ENCODE measurements at places on chromosomes 7 and 10. TPM values are rescaled to one million over a fixed set of nuclear protein-coding genes. Genes with fewer than 3 reads are reported as not detected.

The CDK14 gene
- 61.0 TPM for total RNA-seq

The EVX1 gene
- not detected for total RNA-seq

The GPR26 gene
- not detected for total RNA-seq

The OPTN gene
- total RNA-seq = 43.8 TPM

The PRLHR gene
- 0.90 TPM for total RNA-seq

The LLCFC1 gene
- total RNA-seq = not detected

The ZNF273 gene
- 9.0 TPM for total RNA-seq

The ZNF438 gene
- 17.0 TPM for total RNA-seq

The POLR2J gene
- 11.2 TPM for total RNA-seq

The DLX5 gene
- 0.52 TPM for total RNA-seq

The OR2A7 gene
- 3.2 TPM for total RNA-seq

The EPHB4 gene
- 188 TPM for total RNA-seq

The MYH16 gene
- not detected for total RNA-seq

GRCh38 chr7:108455551-108455997 is 662 bp downstream of the NRCAM start:
- peak overlapping the region; percentile 34 for H3K4me3 ChIP-seq
- no peak overlapping the region for H3K27ac ChIP-seq
- no peaks in the 10 kb centered on the region for H3K36me3 ChIP-seq
- H3K27me3 ChIP-seq = peaks cover 3% of the 10 kb centered on the region
- H3K4me1 ChIP-seq = no peaks in the 10 kb centered on the region
- DNase-seq = no peak

GRCh38 chr10:52740913-52741675 is 31.5 kb downstream of the MBL2 start:
- DNase-seq = no peak
- no peaks in the 10 kb centered on the region for H3K27me3 ChIP-seq
- no peaks in the 10 kb centered on the region for H3K36me3 ChIP-seq
- H3K4me3 ChIP-seq = no peak overlapping the region
- no peaks in the 10 kb centered on the region for H3K4me1 ChIP-seq

DNA sequence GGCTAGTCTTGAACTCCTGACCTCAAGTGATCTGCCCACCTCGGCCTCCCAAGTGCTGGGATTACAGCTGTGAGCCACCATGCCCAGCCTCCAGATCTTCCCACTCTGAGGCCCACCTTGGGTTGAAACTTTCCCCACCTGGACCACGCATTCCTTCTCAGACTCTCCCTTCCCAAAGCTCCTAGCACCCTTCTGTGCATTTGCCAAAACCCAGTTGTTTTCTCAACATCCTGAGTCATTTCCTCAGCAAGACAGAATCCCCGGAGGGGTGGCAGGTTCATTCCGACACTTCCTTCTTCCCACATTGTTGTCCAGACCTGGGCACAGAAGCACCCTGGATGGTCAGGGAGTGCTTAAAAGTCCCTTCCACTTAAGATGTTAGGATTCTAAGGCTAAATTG is 28.9 kb downstream of the BAG3 start:
- H3K27me3 ChIP-seq = no peaks in the 10 kb centered on the region
- peak overlapping the region; percentile 41 for H3K27ac ChIP-seq
- no peaks in the 10 kb centered on the region for H3K4me1 ChIP-seq
- H3K4me3 ChIP-seq = no peak overlapping the region
- no peak for DNase-seq

DNA sequence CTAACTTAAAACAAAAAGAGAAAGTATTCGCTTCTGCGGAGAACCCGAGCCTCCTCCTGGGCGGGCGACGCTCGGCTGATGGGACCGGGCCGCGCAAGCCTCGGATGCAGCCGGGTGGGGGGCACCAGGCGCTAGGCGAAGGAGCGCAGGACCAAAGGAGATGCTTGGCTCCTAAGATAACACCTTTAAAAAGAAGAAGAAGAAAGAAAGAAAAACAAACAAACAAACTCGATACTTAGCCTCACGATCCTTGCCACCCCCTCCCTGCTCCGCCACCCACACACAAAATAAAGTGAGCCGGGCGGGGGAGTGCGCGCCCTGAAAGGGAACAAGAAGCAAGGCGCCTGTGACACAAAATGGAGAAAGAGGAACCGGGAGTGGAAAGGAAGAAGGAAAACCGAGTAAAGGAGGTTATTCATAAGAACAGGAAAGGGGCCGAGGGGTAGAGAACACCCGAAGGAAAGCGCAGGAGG is 34.0 kb upstream of the EBLN1 start:
- H3K27me3 ChIP-seq = no peaks in the 10 kb centered on the region
- H3K27ac ChIP-seq = peak overlapping the region; percentile 98
- H3K4me1 ChIP-seq = no peaks in the 10 kb centered on the region

DNA sequence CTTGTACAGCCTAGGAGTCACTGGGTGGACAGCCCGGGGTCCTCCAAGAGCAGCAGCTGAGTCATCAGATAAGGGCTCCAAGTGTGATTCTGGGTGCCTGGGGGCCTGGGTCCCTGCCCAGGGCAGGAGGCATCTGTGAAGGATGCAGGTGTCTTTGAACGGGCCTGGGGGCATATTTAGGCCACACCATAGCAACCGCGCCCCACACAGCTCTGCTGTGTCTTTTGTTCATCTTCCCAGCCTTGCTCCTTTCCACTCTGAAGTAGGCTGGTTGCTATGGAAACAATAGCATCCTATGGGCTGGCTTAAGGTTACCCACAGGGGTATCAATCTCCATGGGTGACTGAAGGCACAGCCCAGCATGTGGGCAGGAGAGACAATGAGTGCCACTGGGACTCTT is 324.7 kb downstream of the TCERG1L start:
- H3K36me3 ChIP-seq = no peaks in the 10 kb centered on the region
- no peaks in the 10 kb centered on the region for H3K4me1 ChIP-seq
- no peak overlapping the region for H3K27ac ChIP-seq
- H3K4me3 ChIP-seq = no peak overlapping the region
- no peaks in the 10 kb centered on the region for H3K27me3 ChIP-seq
- no peak for DNase-seq

GRCh38 chr10:58473976-58474375 is 38.7 kb upstream of the BICC1 start:
- H3K4me1 ChIP-seq = no peaks in the 10 kb centered on the region
- H3K36me3 ChIP-seq = no peaks in the 10 kb centered on the region
- no peak overlapping the region for H3K4me3 ChIP-seq
- no peaks in the 10 kb centered on the region for H3K27me3 ChIP-seq
- H3K27ac ChIP-seq = no peak overlapping the region

- no peaks in the 10 kb centered on the region for H3K27me3 ChIP-seq
- H3K27ac ChIP-seq = no peak overlapping the region
- H3K4me3 ChIP-seq = no peak overlapping the region
- H3K36me3 ChIP-seq = no peaks in the 10 kb centered on the region
These were observed 7.1 kb upstream of the FAM204A start for GRCh38 chr10:118349235-118349634.

DNA sequence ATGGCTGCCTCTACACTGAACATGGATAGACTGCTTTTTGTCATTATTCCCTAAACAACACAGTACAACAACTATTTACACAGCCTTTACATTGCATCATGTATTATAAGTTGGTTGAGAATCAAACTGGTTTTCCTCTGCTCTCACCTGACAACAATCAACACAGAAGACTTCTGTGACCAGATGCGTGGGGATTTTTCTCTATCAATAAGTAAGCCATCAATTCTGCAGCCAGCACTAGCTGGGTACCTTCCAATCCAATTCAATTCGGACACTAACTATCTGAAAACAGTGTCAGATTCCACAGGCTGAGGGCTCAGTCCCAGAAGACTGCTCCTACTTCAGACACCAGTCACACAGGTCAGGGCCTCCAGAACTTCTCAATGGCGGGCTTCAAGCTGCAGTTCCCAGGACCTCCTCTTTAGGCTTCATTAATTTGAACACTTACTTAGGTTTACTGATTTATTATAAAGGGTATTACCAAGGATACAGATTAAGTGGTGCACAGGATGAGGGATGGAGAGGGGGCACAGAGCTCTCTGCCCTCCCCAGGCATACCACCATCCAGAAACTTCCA is 36.4 kb upstream of the ASL start:
- H3K4me1 ChIP-seq = no peaks in the 10 kb centered on the region
- no peak overlapping the region for H3K4me3 ChIP-seq
- no peak overlapping the region for H3K27ac ChIP-seq
- H3K36me3 ChIP-seq = no peaks in the 10 kb centered on the region
- no peaks in the 10 kb centered on the region for H3K27me3 ChIP-seq

DNA sequence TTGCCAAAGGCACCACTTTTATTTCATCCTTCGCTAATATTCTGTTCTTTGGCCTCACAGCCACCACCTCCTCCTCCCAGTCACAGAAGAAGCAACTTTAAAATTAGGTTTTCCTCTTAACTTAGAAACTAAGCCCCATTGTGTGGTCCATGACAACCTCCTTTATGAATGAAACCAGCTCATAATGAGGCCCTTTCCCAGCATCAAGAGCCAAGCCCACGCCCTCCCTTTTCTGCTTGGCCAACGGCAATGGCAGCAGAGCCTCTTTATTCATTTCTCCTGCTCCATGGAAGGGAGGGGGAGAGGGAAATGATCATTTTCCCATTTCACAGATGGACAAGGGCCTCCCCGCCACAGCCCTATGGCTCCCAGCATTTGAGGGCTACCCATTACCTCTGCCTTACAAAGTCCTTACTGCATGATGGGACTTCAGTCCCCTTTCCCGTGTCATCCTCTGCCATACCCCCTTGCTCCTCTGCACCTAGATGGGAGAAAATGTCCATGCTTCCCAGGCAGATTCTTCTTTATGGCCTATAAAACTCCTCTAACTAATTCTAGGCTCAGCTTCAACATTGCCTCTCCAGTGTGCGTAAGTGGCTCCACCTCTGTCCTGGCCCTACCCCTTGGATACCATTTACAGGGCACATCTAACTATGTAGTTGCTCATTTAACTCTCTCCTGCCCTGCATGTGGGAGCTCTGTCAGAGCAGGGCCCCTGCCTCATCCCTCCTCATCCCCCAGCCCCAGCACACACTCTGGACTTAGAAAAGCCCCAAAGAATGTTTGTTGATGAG is 475.5 kb downstream of the RPS24 start:
- peaks cover 10% of the 10 kb centered on the region for H3K4me1 ChIP-seq
- no peak overlapping the region for H3K4me3 ChIP-seq
- H3K27ac ChIP-seq = peak overlapping the region; percentile 76
- no peak for DNase-seq

DNA sequence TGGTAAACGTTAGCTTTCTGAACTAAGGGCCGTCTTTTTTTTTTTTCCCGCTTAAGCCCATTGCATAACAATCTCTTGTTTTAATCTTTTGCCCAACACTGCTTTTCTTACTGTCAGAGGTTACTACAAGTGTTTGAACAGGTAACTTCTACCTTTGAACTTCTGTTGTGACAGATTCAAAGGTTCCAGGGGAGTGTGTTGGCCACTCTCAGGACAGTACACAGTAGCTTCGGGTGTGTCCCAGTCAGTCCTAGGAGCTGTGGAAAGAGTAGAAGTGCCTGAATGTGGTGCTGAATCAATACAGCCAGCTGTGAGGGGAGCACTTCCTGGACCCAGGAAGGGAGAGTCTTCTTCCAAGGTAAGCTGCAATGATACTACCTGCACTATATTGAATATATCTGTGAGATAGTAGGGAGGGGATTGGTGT is at the start of gene ACSL5:
Gene ACSL5 (plus strand): TSS at position 205 of the 427 bp plus-strand sequence. CDS start 20,831 bp downstream, outside the sequence.
- H3K36me3 ChIP-seq = no peaks in the 10 kb centered on the region
- no peaks in the 10 kb centered on the region for H3K27me3 ChIP-seq
- DNase-seq = no peak
- H3K4me3 ChIP-seq = no peak within 1 kb of the TSS
- no peak within 1 kb of the TSS for H3K27ac ChIP-seq

GRCh38 chr10:86393862-86394455 is 27.4 kb upstream of the GRID1 start:
- H3K4me3 ChIP-seq = no peak overlapping the region
- H3K27me3 ChIP-seq = no peaks in the 10 kb centered on the region
- no peaks in the 10 kb centered on the region for H3K36me3 ChIP-seq
- no peak overlapping the region for H3K27ac ChIP-seq

GRCh38 chr7:42768045-42768444 is 143.8 kb downstream of the C7orf25 start:
- no peaks in the 10 kb centered on the region for H3K4me1 ChIP-seq
- H3K4me3 ChIP-seq = no peak overlapping the region
- no peaks in the 10 kb centered on the region for H3K36me3 ChIP-seq
- H3K27me3 ChIP-seq = no peaks in the 10 kb centered on the region
- no peak for DNase-seq

DNA sequence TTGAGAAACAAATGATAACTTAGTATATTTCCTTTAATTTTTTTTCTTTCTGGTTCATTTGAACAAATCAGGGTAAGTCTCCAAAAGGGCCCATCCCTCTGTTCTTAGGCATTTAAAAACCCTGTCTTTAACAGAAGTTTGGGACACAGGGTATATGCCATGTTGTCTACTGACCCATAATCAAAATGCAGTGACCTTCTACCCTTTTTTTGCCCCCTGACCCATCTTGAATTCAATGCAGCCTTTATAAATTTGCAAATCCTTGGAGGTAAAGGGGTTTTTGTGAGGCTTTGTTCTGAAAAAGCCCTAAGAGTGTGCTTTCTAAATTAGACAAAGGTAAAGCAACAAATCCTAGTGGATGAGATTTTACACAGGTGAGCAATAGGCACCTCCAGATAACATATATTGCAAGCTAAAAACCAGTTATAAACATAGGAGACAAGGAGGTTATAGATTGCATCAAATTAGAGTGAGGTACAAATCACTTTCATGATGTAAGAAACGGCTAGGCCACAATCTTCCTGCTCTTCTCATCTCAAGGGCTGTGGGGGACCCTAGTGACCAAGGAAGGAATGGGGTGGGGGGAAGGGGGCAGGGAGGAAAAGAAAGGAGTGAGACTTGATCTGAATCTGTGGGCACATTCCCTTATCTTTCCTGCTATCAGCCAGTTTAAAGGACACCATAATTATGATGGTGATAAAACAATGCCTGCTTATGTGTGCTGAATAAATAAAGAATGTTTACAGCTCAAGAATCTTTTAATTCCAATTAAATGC is 2.7 kb downstream of the SKIDA1 start:
- H3K4me1 ChIP-seq = no peaks in the 10 kb centered on the region
- no peaks in the 10 kb centered on the region for H3K27me3 ChIP-seq
- H3K27ac ChIP-seq = no peak overlapping the region
- H3K36me3 ChIP-seq = no peaks in the 10 kb centered on the region
- no peak overlapping the region for H3K4me3 ChIP-seq

GRCh38 chr10:9010093-9010492 is 955.6 kb downstream of the GATA3 start:
- no peak for DNase-seq
- H3K36me3 ChIP-seq = no peaks in the 10 kb centered on the region
- H3K27me3 ChIP-seq = no peaks in the 10 kb centered on the region
- no peak overlapping the region for H3K4me3 ChIP-seq
- no peak overlapping the region for H3K27ac ChIP-seq

DNA sequence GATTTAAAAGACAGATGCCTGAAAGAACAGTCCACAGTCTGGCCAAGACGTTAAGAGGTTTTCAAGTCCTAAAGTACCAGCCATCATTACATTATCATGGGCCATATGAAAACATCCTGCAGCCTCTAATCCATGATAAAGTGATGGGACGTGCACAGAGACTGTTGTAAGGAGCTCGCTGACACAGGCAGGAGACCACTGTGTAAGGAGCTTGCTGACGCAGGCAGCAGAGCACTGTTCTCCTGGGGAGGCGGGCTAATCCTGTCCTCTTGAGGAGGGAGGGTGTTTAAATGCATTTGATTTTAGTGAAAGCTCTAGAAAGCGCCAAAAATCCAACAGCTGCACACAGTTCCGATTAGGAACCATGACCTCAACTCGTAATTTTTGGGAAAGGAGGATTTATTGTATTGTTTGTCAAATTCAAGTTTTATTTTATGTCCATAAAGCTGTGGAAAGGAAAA is 16.9 kb downstream of the SVIL start:
- H3K36me3 ChIP-seq = no peaks in the 10 kb centered on the region
- H3K27me3 ChIP-seq = no peaks in the 10 kb centered on the region
- peak overlapping the region; percentile 87 for H3K27ac ChIP-seq
- peak; percentile 68 for DNase-seq
- peak overlapping the region; percentile 17 for H3K4me3 ChIP-seq
